Smooth muscle cell of the brain vasculature (primary cell): ENCODE measurements at places on chromosomes 1 and 21.
A peak's percentile ranks its signal among the peaks of the same experiment; 100 is the strongest.

DNA sequence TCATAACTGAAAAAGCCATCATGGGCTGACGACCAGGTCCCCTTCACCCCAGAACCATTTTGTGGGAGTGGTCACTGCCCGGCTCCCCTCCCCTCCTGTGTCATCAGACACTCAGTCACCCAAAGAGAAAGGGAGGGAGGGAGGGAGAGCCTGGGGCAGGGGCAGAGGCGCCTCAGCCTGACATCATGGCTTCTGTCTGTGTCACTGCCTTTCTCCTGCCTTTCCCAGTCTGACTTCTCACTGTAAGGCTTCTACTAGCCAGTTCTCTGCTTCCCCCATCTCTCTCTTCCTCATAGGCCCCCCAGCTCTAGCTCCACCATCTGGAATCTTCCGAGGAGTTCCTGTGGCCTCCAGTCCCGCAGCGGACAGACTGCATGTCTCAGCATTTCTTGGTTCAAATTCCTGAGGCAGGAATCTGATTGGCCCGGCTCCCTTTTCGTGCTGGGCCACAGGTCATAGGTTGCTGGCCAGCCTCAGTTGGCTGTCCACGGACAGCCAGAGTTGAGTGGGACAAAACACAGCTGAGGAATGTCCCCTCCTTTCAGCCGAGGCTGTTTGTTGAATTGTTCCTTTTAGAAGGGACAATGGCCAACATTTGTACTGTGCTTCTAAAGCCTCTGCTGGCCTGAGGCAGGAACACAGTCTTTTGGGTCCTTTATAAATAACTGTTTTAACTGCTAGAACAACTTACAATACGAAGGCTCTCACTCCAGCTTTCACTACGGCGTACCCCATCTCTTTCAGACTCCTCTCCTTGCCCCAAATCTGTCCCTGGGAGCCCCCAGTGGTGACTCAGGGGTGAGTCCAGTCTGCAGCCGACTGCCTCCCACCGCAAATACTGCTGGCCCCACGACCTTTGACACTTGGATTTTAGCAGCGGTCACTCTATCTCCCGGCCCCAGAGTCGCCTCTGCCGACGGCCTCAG, 18.7 kb upstream of the KANK4 start:
- no peak for DNase-seq

GRCh38 chr1:212555426-212555825, 53.1 kb upstream of the ATF3 start:
- DNase-seq, result no peak

- no peak for DNase-seq
Measured at GRCh38 chr1:26767714-26768113, 20.0 kb upstream of the PIGV start.

DNA sequence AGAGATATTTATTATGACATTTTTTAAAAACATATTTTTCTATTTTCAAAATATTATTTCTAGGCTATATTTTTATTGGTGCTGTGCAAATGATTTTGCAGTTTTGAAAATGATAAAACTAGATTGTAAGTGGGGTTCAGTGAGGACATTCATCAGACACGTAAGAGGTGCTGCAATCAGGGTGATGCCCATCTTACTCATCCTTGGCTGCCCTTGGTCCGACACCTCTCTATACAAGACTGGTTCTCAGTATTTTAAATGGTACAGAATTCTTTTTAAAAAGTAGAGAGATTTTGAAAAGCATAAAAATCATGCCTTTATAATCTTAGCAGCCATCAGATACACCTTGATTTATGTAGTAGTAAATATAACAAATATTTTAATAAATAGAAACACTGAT, 24.0 kb downstream of the HENMT1 start:
- no peak for DNase-seq

DNA sequence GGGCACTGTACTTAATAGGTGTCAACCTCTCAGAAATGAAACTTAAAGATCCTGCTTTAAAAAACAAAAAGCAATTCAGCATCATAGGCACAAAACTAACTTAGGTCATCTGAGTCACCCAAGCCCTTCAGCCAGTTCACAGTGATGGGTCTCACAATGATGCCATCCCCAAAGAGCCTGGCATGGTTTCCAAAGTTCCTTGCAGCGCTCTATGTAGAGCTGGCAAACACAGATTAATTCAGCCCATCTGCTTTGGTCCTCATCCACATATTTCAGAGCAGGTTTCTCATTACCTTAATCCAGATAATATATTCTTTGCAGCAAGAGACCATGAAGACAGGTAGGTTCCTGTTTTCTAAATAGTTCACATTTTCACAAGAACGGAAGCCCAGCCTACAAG, 14.6 kb upstream of the PLA2G2C start:
- no peak for DNase-seq

DNA sequence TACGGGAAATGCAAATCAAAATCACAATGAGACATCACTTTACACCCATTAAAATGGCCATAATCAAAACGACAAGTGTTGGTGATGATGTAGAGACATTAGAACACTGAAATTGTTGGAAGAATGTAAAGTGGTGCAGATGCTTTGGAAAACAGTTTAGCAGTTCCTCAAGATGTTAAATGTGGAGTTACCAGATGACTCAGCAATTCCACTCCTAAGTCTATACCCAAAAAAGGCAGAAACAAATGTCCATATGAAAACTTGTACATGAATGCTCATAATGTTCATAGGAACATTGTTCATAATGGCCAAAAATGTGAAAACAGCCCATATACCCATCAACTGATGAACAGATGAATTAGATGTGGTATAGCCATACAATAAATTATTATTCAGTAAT, 267.4 kb downstream of the KCNH1 start:
- no peak for DNase-seq

- DNase-seq, result no peak
Measured at GRCh38 chr1:181349512-181349911, 133.8 kb upstream of the CACNA1E start.

- DNase-seq, result no peak
Measured at GRCh38 chr1:218917656-218918055, 256.0 kb upstream of the LYPLAL1 start.

DNA sequence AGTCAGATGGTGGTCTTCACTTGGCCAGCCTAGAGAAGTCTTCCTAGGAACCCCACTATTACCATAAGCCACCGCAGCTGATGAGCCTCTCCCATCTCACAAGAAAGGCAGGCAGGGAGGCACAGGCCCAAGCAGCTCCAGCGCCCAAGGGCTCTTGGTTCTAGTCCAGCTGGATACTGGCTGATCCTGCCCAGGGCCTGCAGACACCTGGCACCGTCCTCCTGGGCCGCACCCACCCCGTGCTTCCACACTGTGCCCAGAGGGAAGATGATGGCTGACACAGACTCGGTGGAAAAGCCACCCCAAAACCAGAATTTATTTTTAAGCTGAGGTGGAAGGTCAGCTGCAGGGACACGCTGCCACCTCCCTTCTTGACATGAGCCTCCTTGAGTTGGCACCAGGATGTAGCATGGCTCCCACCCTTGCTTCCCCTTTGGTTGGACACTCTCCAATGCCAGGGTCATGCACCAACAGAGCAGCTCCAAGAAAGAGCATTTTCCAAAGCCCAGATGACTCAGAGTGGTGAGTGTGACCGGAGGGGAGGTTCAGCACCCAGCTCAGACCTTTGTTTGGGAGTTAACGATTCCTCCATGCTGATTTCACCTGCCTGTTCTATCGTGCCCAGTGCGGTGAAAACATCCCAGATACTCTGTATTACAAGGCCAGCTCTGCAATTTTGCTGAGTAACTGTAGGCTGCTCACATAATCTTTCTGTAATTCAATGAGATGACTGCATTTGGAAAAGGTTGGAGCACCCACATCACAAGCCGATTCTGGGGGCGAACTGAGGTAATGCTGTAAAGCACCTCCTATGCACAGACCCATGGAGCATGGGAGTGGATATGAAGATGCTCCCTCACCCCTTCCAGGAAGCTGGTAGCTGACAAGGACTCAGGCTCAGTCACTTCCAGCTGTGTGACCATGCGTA, 63.1 kb upstream of the SLC2A1 start:
- DNase-seq, result no peak

- DNase-seq, result peak; percentile 80
Measured at GRCh38 chr1:201503397-201504176, 3.3 kb downstream of the CSRP1 start.

- DNase-seq, result no peak
Measured at GRCh38 chr1:175332515-175332914, 139.9 kb upstream of the KIAA0040 start.

DNA sequence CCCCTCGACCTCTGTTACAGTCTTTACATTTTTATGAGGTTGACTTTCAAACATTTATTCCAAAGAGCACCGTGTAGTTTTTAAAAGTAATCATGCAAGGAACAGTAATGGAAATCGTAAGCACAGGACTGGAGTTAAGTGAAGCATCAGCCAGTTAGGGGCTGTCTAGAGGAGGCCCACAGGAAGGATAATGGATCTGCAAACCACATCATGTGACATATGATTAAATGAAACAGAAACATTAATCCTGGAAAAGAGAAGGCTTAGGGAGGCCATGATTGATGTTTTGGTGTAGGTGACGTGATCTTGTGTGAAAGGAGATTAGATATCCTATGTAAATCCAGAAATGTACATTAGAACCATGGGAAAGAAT, 25.0 kb downstream of the RGS7 start:
- DNase-seq, result no peak

- no peak for DNase-seq
Measured at GRCh38 chr21:45331531-45332147, 43.9 kb upstream of the POFUT2 start.

DNA sequence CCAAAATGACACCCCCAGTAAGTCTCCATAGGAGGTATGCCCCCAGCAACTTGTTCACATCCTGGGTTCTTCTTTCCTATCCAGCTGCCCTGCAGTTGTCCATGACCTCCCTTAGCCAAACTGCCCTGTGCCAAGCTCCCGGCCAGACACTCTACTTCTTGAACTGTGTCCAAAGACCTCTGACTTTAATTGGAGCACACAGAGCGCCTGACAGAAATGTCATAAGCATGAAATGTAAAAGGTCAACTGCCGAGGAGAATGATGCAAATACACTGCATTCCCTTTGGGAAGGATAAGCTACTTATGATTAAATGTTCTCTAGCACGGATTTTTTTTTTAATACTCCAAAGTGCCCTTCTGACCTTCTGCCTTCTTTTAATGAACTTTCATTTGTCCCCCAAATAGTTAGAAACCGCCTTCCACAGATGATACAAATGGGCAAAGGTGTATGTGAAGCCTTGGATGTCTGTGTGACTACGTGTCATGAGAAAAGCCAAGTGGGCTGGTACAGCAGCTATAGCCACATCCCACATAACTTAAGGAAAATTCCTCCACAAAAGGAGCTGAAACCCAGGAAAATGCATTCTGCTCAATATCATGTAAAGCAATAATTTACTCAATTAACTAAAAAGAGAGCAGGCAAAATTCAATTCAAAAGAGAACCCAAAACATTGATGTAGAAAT, 26.8 kb downstream of the PALMD start:
- DNase-seq, result peak; percentile 44

DNA sequence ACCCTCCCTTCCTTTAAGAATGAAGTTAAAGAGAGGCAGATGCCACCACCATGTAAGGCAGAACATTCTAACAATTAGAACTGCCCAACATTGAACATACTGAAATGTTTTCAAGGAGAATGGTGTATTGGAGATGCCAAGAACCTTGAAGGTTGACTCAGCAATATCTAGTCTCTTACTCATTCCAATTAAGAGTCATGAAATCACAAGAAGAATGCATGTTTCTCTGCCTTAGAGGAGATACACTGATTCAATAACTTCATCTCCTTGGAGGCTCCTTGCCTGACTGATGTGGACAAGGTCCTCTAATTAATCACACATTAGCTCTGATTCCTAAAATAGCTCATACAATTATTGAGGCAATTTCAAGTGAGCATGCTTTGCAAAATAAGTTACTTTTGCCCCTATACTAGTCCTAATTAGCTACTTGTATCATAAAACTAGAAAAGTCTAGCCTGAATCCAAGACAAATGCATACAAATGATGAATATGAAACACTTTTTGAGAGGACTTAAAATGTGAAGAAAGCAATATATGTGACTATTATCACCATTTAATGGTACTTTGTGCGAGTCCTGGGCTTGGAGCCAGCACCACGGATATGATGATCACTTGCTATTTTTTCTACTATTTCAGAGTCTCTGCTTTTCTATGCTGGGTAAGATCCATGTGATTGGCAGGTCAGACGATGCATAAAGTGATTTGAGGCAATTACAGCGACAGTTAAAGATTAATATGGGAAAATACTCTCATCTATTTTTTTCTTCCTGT, 114.5 kb downstream of the DSCAM start:
- DNase-seq, result no peak

DNA sequence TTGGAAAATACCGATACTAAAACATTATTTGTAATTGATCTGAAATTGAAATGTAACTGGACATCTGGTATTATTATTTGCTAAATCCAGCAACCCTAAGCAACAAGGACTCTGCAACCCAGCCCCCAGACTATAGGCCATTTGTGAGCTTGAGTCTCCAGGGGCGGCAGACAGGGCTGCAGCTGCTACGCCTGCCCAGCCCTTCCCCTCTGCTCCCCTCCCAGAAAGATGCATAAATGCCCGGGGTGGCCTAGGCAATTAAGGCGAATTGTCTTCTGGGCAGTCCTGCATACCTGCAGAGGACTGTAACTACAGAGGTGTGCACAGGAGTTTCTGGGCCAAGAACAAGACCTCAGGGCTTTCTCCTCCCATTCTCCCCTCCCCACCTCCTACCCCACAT, 41.2 kb upstream of the LBR start:
- DNase-seq, result no peak

- no peak for DNase-seq
Measured at GRCh38 chr21:29696937-29697336, 242.9 kb downstream of the GRIK1 start.

DNA sequence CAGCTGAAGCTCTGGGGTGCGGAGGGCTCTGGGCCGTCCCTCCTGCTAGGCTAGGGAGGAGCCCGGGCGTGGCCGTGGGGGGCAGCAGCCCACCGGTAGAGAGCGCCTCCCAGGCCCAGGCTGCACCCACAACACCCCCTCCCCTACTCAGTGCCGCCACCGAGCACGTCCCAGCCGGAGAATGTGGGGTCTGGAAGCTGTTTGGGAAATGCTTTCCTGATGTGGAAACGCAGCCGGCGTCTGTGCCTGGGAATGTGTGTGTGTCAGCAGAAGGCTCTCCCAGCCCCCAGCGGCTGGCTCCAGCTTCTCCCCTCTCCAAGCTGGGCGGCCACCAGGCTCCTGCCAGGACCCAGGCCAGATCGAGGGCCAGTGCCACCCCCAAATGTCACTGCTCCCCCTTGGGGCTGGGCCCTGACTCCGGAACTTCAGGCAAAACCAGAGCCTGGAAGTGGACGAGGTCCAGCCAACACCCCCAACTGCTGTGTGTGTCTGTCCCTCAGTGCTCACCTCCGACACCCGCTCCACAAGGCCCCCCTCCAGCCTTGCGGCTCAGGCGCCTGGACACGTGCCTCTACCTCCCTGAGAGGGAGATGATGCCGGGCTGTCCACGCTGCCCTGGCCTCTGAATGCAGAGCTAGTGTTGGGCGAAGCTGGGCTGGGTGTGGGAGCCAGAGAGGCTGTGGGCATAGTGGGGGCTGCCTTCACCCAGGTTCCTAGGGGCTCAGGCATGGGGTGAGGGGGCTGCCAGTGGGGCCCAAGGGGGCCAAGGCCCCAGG, 74.7 kb downstream of the MEGF6 start:
- no peak for DNase-seq
